ENCODE measurements at places on chromosomes 2 and 18.
A peak's percentile ranks its signal among the peaks of the same experiment; 100 is the strongest.

GRCh38 chr2:8608411-8608954 lies 73.4 kb upstream of the ID2 start:
- DNase-seq = no peak

GRCh38 chr2:207184768-207185167 lies 19.0 kb upstream of the KLF7 start:
- DNase-seq = no peak

DNA sequence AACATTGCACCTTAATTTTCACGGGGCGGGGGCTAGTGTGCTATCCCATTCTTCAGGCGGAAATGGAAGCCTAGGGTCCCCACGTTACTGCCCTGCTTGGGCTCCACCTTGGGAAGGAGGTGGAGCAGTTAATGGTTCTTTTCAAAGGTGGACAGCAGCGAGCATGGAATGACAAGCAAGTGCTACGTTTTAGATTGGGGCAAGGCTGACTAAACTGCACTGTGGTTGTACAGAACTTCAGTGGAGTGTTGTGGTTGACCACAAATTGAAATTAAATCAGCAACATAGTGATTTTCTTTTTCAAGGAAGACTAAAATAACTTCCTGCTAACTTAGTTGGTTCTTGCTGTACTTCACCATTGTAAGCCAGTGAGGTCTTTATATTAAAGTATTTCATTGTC lies 47.0 kb downstream of the CHRNA1 start:
- DNase-seq = no peak

GRCh38 chr2:196137271-196137670 lies 34.1 kb downstream of the STK17B start:
- no peak for DNase-seq

- DNase-seq = peak; percentile 86
These were observed 176.0 kb upstream of the COL3A1 start for GRCh38 chr2:188798159-188798558.

DNA sequence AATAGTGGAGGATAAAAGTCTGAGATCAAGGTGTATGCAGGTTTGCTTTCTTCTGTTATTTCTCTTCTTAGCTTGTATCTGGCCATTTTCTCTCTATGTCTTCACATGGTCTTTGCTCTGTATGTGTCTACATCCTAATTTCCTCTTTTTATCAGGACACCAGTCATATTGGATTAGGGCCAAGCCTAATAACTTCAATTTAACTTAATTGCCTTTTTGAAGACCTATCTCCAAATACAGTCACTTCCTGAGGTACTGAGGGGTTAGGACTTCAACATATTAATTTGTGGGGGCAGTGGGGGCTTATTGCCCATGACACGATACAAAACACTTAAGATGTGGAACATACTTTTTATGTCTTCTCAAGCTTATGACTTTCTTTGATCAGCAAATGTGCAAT lies 632.9 kb upstream of the CELF4 start:
- no peak for DNase-seq

GRCh38 chr2:86464652-86465051 lies 23.5 kb downstream of the KDM3A start:
- no peak for DNase-seq

DNA sequence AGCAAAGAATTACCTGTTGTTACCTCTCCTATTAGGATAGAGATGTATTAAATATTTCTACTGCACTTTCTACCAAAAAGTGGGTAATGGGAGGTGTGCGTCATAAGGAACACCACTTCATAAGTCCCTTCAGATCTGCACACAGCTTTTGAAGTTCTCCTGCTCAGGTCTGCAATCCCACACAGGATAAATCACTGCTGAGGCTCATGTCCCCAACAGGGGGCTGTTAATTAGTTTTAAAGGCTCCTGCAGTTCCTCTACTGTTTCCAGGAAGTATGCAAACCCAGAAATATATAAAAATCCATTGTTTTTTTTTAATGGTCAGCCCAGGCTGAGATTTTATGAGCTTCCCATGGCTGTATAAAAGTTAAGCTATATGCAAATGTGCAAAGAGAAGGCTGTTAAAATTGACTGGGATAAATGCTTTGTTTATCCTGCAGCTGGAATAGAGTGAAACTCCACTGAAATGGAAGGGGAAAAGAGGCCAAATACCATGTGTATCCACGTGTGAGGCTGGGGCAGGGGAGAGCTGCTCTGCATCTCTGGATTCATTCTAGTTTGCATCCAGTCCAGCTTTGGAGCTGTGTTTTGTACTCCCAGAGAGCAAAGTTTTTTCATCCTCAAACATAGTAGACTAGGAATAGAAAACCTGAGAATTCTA lies 903.7 kb downstream of the TDRD15 start:
- no peak for DNase-seq

DNA sequence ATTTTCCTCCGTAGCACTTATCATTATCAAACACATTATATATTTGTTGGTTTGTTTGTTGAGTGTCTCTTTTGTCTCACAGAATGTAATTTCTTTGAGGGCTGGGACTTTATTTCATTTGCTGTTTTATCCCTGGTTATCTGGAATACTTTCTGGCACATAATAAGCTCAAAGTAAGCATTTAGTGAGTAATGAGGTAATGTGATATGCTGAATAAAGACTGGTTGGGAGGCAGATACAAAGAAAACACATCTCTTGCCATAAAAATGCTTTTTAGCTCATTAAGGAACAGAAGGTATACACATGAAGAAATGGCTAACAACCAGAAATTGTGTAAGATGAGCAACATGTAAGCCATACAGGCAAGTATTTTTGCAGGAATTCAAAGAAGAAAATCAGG lies 1411.8 kb downstream of the LRP1B start:
- no peak for DNase-seq

DNA sequence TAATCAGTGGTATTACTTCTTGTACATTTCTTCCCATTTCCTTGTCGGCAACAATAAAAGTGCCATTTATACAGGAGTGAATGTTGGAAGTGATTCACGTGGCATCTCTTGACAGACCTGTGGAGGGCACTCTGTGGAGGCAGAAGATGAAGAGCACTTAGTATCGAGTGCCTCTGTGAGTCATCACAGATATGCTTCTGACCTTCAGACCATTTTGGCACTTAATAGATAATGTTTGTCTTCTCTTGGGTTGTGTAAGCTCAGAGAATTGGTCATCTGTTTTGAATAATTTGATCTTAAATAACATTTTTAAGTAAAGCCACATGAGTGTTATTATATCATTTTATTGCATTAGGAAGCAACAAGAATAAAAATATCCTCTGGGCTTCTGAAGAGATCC lies 305.5 kb downstream of the PTPRM start:
- peak; percentile 25 for DNase-seq

DNA sequence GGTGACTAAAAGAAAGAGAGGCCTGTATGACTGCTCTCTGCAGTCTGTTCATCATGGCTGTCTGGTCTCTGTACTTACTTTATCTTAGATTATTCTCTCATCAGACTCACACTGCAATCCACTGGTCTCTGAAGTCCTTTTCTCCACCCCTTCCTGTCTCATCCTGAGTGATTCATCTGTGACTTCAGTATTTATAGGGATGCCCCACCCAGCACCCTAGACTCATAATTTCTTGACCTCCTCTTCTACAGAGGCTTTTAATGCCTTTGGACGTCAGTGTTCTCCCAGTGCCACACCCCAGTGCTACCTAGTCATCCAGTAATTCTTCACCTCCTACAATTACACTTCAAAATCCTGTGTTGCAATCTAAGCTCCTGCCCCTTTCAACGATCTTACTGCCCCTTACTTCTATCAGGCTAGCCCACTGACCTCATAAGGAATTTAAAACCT lies 14.9 kb upstream of the ITPRID2 start:
- peak; percentile 65 for DNase-seq

DNA sequence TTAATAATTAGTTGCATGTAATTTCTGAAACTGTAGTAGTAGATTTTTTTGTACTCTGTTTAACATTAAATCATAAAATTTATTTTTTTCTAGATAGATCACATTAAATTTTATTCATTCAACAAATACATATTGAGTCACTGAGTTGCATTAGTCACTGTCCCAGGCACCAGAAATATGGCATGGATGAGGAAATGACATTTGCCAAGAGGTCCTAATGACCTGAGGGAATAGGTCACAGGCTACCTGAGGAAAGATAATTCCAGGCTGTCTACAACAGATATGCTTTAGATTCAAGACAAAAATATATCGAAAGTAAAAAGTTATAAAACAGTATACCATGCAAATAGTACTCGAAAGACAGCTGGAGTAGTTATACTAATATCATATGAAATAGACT lies 852.4 kb upstream of the ACVR2A start:
- no peak for DNase-seq

DNA sequence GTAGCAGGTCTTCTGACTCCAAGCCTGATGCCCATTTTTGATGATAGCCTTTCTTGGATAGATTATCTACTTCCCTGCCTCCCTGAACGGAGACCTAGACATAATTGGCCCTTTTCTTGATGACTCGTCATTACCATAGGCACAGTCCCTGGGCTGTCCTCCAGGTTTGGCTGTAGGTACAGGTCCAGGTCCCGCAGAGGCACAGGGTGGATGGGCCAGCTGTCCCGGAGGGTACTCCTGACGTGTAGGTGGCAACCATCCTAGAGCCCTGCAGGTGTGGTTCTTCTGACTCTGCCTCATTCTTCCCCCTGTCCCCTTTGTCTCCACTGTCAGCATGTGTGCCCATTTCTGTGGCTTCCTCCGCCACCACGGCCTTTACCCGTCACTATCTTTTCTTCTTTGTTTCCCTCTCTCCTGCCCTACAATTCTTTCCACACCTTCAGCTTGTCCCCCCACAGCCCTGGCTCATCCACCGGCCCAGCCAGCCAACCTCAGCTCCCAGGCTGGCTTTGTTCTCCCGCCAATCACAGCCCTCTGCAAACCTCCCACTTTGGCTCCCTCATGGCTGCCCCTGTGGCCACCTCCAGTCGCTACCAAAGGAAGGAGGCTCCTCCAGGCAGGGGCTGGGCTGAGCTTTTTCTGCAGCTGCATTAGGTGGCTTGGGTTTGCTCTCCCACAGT lies 102.8 kb downstream of the SMAD7 start:
- DNase-seq = no peak

- DNase-seq = no peak
These were observed 251.7 kb downstream of the TSN start for GRCh38 chr2:122007126-122007525.

DNA sequence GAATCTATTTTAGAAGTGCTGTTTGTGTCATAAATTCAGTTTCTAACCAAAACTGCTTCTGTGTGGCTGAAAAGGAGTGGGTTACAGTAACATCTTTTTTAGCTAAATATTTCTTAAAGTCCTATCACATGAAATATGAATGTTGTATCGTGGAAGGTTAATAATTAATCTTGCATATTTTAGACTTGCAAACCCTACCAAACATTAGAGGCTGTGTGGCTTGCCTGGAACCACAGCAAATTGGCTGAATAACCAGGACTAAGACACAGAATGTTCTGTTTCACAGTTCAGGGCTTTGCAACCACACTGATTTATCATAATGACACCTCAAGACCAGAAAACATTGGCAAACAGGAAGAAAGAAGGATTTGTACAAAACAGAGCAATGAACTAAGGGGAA lies 208.9 kb upstream of the CNTNAP5 start:
- no peak for DNase-seq

DNA sequence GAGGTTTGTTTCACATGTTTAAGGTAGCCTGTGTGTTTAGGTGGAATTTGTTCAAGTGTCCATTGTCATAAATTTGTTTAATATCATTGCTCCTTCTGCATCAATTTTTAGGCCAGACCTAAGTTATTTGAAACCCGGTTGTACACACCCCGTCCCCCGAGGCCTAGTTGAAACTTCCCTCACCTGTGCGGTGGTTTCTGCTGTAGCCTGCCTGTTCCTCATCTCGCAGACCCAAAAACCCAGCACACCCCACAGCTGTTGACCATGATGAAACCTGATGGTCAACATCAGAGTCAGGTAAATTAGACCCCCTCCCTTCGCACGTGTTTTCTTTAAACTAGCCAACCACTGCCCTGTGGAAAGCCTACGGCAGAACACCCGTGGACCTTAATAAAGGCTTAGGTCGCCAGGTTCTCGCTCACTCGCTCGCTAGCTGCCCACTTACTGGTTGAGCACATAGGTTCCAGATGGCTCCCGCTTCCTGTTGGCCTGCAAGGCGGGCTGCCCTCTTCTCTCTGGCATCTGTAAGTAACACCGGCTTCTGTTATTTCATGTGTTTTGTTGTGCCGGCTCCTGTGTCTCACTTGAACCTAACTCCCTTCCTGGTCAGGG lies 64.4 kb downstream of the EML6 start:
- DNase-seq = no peak

GRCh38 chr2:226687641-226688253 lies 111.9 kb downstream of the IRS1 start:
- DNase-seq = no peak

- no peak for DNase-seq
These were observed 24.6 kb downstream of the ARL6IP6 start for GRCh38 chr2:152743002-152743401.

DNA sequence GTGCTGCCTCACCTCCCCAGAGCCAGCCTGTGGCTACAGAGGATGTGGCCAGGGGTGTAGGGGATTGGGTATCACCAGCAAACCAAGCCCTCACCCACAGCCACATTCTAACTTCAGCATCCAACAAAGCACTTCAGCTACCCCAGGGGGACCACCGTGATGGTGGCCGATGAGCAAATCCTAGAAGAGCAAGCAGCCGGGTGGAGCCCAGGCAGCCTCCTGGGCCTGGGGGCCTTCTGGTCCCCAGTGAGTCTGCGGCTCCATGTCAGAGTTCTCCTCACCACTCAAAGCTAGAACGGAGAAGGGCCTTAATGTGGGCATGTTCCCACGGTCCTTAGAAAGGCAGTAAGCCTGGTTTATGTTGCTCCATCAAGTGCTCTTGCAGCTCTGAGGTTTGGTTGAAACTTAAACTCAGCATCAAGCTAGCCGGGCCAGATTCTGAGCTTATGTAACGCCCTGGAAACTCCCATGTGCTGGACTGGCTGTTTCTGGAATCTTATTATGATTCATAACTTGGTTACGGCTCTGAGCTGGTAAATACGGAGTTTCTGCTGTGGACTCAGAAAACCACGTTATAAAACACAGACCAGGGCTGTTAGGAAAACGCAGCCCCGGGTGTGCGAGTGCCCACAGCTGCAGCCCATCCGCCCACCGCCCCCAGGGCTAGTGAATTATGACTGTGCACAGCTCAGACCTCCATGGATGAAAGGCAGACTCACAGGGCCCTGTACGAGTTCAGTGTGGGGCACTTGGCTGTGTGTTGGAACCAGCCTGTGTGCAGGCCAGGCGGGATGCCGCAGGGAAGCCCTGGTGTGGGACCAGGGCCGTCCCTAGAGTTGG lies 99.8 kb downstream of the SEPTIN10 start:
- no peak for DNase-seq

GRCh38 chr2:156065912-156066311 lies 266.6 kb downstream of the NR4A2 start:
- no peak for DNase-seq

DNA sequence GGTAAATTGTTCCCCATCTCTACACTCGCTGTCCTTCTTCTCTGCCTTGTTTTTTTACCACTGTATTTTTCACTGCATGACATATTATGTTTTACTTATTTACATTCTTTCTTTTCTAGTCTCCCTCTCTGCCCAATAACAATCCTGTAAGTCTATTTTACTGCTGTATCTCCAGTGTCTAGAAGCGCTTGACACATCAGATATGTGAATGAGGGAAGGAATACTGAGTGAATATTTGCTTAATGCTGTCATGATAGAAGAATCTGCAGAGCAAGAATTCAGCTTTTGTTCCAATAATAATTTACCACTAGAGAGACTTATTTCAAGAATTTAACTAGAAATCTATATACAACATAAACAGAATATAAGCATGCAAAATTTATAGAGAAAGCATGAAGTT lies 99.5 kb downstream of the GALNT13 start:
- DNase-seq = no peak

All from dermis microvascular lymphatic vessel endothelial cell (primary cell).